Activated gamma-delta T cell treated with anti-CD3 and anti-CD28 coated beads, Interleukin-2, amount 50 U/mL, for 16 hours (primary cell): ENCODE measurements at places on chromosomes 4 and X.

DNA sequence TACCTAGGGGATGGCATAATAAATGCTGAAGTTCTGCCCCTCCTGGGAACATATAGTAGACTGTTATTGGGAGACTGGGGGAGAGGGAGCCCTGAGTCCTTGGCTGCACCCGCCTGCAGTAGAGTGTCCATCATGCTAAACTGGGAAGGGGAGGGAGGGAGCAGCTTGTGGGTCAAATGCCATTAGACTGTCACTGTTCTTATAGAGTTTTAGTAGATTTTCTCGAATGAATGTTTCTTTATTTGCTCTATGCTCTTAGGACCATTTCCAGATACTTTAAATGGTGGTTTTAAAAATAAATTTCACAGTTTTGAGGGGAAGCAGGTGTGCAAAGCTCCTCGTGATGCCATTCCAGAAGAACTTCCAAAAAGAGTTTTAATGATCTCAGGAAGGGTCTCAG is 111.6 kb upstream of the USP9X start:
- DNase-seq = no peak

- no peak for DNase-seq
Measured at GRCh38 chr4:172356016-172356415, 542.8 kb downstream of the GALNTL6 start.

DNA sequence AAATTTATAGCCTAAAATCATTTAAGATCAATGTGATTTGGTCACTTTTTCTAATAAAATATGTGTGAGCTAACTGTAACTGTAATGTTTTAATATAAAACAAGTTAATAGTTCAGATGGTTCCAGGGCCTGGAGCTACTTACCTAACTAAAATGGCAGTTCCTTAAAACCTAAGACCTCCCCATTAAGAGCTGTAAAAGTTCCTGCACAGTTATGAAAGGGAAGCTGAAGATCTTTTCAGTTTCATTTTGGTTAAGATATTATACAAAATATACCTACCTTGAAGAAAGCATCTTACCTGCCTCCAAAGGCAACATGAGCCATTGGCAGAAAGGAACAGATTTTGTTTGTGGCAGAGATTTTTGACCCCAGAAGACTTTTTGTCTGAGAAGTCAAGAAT is 30.1 kb downstream of the HPF1 start:
- DNase-seq = no peak

DNA sequence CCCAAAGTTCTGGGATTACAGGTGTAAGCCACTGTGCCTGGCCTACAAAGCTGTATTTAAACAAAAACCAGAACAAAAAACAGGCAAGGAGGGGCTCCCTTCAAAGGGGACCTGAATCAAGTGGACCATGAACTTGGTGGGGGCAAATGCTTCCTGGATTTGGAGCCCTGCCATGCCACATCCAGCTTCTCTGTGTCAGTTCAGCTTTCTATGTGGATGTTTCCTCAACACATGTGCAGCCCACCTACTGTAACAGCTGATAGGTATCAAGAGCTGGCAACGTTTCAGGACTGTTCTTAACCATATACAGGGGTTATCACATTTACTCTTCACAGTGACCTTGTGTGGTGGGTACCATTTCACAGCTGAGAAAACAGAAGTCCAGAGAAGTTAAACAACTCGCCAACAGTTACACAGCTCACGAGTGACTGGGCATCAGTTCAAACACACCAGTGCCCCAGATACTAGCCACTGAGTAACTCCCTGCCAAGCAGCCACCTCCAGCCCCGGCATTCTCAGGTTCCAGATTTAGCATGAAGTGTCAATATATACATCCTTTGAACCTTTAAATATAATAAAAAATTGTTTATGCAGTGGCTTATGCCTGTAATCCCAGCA is 7.5 kb downstream of the GPR143 start:
- no peak for DNase-seq

- no peak for DNase-seq
Measured at GRCh38 chrX:105328773-105329172, 108.3 kb upstream of the TEX13A start.

- no peak for DNase-seq
Measured at GRCh38 chr4:77910676-77911075, 48.0 kb downstream of the MRPL1 start.

DNA sequence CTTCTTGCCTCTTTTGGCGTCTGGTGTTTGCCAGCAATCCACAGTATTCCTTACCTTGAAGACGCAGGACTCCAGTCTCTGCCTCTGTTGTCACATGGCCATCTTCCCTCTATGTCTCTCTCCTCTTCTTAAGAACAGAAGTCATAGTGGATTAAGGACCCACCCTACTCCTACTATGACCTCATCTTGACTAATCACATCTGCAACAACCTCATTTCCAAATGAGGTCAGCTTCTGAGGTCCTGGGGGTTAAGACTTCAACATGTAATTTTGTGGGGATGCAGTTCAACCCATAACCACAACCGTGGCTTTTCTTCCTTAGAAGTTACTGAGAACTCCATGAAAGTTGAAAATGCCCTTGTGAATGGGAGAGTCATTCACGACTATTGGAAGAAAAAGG is 23.3 kb downstream of the TLR8 start:
- DNase-seq = no peak

GRCh38 chr4:10917566-10917965 is 233.0 kb upstream of the CLNK start:
- DNase-seq = no peak

- DNase-seq = no peak
Measured at GRCh38 chr4:26178854-26179253, 142.0 kb upstream of the RBPJ start.
